ENCODE measurements at places on chromosomes 2 and 18.

GRCh38 chr2:15834381-15835031 lies 105.8 kb upstream of the MYCN start:
- DNase-seq: no peak

GRCh38 chr2:162967811-162968210 lies 129.2 kb upstream of the KCNH7 start:
- DNase-seq: no peak

DNA sequence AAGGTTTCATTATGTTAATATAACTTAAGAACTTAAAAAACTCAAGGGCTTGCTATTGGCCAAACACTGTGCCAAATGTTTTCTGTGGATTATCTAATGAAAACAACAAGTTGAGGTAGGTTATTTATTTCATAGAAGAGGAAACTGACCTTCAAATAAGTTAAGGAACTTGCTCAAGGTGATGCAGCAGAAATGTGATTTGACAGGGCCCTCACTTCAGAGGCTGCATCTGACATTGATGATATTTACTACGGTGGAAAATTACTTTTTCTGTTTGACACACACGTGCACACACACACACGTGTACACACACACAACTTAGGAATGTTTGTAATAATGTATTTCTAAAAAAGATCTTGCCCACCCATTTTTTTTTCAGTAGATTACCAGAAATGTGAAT lies 137.2 kb upstream of the CXCR4 start:
- DNase-seq: no peak

GRCh38 chr2:199922856-199923255 lies 11.8 kb downstream of the C2orf69 start:
- peak; percentile 30 for DNase-seq

DNA sequence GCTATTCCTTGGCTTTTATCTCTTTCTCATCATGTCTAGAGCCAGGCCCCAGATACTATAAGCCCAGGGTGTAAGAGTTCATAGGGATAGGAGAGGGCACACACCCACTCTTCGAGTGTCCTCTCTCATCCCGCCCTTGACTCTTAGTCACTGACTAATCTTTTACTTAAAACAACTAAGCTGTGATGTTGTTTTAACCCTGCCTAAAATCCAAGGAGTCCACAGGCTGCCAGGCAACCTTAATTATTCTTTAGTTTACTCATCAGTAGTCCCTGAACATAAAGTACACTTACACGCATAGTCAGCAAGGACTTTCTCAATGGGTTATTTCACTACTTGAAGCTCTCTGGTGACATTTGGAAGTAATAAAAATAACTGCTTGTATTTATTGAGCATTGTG lies 28.4 kb downstream of the GREB1L start:
- DNase-seq: peak; percentile 93

- DNase-seq: no peak
Measured at GRCh38 chr2:47075361-47076125, 79.6 kb downstream of the STPG4 start.

DNA sequence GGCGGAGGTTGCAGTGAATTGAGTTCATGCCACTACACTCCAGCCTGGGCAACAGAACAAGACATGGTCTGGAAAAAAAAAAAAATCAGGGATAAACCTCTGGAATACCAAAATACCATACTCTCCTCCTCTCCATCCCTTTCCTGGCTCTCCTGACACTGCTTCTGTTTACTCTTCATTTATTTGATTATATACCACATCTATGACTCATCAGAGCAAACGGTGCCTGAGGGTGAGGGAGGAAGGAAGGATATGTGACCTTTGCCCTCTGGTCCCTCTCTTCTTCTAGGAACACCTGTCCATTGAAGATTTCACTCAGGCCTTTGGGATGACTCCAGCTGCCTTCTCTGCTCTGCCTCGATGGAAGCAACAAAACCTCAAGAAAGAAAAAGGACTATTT lies 30.0 kb downstream of the VIL1 start:
- peak; percentile 20 for DNase-seq

DNA sequence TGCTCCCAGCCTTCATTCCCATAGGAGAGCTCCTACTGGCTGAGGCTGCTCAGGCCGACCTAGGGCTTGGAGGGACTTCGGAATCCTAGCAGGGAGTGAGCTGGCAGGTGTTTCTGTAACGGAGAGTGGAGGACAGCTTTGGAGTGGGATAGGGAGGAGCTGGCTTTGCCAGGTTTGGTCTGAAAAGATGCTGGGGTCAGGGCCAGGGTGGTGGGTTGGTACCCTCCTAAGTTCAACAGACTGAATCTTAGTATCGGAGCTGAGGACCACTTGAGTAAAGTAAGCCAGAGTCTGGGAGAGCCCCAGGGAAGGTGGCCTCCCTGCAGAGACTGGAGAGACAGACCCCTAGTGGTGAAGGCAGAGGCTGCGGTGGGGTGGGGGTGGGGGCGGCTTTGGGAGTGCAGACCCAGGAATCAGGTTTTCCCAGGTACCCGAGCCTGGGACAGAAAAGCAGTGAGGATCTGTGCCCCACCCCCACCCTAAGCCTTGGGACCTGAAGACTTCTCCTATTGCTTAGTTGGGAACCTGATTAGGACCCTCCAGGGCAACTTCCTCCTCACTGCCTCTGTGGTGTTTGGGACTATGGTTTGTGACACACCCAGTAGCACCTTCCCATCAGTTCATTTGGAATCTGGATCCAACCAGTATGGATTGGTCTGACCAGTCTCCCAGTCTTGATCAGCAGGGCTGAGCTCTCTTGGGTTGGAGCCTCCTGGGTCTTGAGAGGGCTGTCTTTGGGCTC lies 3.0 kb downstream of the CNNM4 start:
- DNase-seq: no peak

DNA sequence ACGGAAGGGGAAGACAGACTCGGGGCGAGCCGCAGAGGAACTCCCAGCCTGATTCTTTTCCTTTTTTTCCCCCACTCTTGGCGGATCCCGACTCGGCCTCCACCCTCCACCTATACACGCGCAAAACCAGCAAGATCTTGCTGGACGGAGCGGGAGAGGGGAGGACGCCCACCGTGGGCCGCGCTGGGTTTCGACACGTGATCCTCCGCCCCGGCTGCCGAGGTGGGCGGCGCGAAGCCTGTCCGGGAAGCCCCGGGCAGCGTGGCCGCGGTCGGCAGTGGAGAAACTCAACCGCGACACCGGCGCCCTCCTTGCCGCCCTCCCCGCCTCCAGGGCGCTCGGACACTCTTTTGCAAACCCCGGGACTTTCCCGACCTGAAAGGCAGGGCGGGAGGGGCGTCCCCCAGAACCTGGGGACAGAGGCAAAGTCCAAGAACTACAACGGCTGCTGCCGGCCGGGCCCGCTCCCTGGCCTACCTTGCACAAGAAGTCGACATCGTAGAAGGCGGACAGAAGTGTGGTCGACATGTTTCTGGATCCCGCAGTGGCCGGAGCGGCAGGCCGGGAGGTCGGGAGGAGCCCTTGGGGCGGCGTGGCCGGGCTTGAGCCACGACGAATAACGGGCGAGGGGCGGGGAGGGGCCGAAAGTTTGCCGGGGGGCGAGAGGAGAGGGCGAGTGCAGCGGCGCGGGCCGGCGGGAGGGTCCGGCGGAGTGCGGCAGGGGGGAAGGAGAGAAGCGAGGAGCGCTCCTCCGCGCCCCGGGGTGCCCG lies 433 bp downstream of the ZFP36L2 start:
- peak; percentile 42 for DNase-seq
